ENCODE measurements at places on chromosomes 1 and 21. TPM values are rescaled to one million over a fixed set of nuclear protein-coding genes. Genes with fewer than 3 reads are reported as not detected.

The CA6 gene
- total RNA-seq, result not detected

The FOXO6 gene
- total RNA-seq, result 0.91 TPM

The ORC1 gene
- 17.8 TPM for total RNA-seq

The DCDC2B gene
- total RNA-seq, result not detected

The RGSL1 gene
- not detected for total RNA-seq

The LRRC3 gene
- total RNA-seq, result 1.0 TPM

The CXADR gene
- total RNA-seq, result 12.0 TPM

The ESPN gene
- total RNA-seq, result 0.32 TPM

The ARMH1 gene
- total RNA-seq, result 0.28 TPM

The KISS1 gene
- not detected for total RNA-seq

The FAAH gene
- 0.77 TPM for total RNA-seq

The IL20 gene
- not detected for total RNA-seq

The FMOD gene
- not detected for total RNA-seq

The MIXL1 gene
- not detected for total RNA-seq

The KCND3 gene
- total RNA-seq, result not detected

The ANGPTL7 gene
- total RNA-seq, result not detected

The CELA2A gene
- total RNA-seq, result not detected

The BMP8B gene
- 4.3 TPM for total RNA-seq

The GUCA2A gene
- total RNA-seq, result not detected

The CRYAA gene
- not detected for total RNA-seq

The BRDT gene
- not detected for total RNA-seq

The CACNA1S gene
- total RNA-seq, result not detected

The TLR5 gene
- 0.08 TPM for total RNA-seq

The FAM3B gene
- total RNA-seq, result not detected

The CDC42BPA gene
- 6.4 TPM for total RNA-seq

The CRYBG2 gene
- total RNA-seq, result 2.0 TPM

The PDC gene
- not detected for total RNA-seq

The PRR9 gene
- not detected for total RNA-seq

The CELA3A gene
- total RNA-seq, result not detected

The ARF1 gene
- 430 TPM for total RNA-seq

The OR2W3 gene
- not detected for total RNA-seq

The MYBPH gene
- not detected for total RNA-seq

The ATP1A4 gene
- total RNA-seq, result not detected

The C1orf185 gene
- total RNA-seq, result not detected

The OTUD3 gene
- 2.6 TPM for total RNA-seq

The MCL1 gene
- 140 TPM for total RNA-seq

The TMEM200B gene
- 0.07 TPM for total RNA-seq

The KRTAP12-2 gene
- total RNA-seq, result not detected

The NPHS2 gene
- not detected for total RNA-seq

The OR2AK2 gene
- total RNA-seq, result not detected

The PDZK1 gene
- total RNA-seq, result 0.95 TPM

The FH gene
- total RNA-seq, result 96.2 TPM

The PRKCZ gene
- total RNA-seq, result 6.5 TPM

The GJA5 gene
- not detected for total RNA-seq

The GBP5 gene
- not detected for total RNA-seq

The BARHL2 gene
- not detected for total RNA-seq

The NHLH1 gene
- total RNA-seq, result 0.45 TPM

The IGSF9 gene
- total RNA-seq, result 0.22 TPM

The CC2D1B gene
- 13.5 TPM for total RNA-seq

The FBXO44 gene
- 12.2 TPM for total RNA-seq

The TNFRSF18 gene
- not detected for total RNA-seq

The HIPK1 gene
- 16.5 TPM for total RNA-seq

The TTC34 gene
- total RNA-seq, result 0.05 TPM

The TARBP1 gene
- total RNA-seq, result 15.9 TPM

The CROCC gene
- total RNA-seq, result 8.5 TPM

The UTS2 gene
- total RNA-seq, result not detected
